ENCODE measurements at places on chromosomes 7 and 10. TPM values are rescaled to one million over a fixed set of nuclear protein-coding genes. Genes with fewer than 3 reads are reported as not detected.

DNA sequence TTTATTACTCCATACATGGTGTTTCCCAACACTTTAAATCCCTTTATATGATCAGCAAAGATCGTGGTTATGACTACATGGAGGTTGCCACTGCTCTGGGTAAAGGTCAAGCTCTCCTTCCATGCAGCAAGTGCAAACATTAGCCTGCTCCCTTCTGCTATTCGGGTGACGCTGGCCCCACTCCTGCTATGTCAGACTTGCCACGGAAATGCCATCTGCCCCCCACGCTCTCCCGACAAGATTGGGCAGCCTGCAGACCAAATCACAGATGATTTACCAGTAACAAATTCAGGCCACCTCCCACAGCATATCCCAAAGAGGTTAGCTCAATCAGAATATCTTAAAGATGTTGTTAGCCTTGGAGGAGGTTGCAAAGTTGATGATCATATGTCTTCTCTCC, 77.8 kb upstream of the MGMT start:
- DNase-seq, result no peak

SYT15 gene
- total RNA-seq, result 1.3 TPM

DNA sequence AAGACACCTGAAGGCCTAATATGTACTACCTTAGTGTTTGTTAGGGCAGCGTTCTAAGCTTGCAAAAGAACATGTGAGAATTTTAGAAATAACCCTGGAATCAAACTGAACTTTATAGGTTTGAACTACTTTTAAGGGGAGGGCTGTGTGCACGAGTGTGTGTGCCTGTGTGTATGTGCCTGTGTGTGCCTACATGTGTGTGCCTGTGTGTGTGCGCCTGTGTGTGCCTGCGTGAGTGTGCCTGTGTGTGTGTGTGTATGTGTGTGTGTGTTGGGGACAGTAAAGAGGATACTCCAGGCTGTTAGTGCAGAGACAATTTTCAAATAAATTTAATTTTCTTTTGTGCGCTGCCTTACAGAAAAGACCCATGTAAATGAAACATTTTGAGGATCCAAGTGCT, 68.1 kb upstream of the WDR11 start:
- DNase-seq, result no peak

DNA sequence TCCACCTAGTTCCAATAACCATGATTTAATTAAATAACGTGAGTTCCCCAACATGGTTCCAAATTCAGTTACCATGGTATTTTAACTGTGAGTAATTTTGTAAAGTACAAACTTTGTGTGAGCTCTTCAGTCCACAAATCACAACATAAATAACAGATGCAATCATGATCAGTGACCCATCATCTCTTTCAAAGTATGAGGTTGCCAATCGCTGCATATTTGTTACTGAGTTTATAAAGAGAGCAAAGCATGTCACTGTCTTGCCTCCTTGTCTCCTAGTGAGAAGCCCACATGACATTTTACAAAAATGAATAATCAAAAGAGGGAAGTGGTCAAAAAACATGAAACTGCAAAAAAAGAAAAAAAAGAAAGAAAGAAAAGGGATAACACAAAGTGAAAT, 69.1 kb upstream of the PDSS1 start:
- no peak for DNase-seq

DNA sequence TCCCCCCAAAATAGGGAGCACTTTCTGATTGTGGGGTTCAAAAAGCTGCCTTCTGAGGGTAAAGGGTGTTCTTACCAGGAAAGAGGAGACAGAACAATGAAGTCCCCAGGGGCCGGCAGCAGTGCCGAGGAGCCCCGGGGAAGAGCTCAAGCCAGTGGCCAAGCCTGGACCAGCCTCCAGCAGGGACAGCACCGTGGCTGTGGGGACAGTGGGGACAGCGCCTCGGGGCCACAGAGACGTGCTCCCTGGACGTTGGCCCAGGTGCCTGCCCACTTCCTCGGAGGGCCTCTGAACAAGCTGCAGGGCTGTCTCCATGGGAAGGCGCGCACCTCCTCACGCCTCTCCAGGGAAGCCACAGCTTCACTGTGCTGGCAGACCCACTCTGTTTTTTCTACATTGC, 312.6 kb downstream of the PTPRN2 start:
- no peak for DNase-seq

DNA sequence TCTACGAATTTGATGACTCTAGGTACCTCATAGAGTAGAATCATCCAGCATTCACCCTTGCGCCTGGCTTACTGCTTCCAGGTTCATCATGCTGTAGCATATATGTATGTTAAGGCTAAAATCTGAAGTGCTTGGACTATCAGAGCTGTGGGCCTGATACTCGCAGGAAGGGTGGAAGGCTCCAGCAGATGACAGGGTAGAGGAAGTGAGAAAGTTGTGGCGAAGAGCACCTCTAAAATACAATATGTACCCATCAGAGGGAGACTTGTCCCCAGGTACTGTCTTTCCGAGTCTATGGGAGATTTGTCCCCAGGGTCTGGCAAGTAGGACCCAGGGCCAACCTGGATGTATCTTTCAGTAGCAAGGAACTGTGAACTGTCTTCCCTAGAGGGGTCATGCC, 48.1 kb upstream of the PLEKHA1 start:
- DNase-seq, result no peak

DNA sequence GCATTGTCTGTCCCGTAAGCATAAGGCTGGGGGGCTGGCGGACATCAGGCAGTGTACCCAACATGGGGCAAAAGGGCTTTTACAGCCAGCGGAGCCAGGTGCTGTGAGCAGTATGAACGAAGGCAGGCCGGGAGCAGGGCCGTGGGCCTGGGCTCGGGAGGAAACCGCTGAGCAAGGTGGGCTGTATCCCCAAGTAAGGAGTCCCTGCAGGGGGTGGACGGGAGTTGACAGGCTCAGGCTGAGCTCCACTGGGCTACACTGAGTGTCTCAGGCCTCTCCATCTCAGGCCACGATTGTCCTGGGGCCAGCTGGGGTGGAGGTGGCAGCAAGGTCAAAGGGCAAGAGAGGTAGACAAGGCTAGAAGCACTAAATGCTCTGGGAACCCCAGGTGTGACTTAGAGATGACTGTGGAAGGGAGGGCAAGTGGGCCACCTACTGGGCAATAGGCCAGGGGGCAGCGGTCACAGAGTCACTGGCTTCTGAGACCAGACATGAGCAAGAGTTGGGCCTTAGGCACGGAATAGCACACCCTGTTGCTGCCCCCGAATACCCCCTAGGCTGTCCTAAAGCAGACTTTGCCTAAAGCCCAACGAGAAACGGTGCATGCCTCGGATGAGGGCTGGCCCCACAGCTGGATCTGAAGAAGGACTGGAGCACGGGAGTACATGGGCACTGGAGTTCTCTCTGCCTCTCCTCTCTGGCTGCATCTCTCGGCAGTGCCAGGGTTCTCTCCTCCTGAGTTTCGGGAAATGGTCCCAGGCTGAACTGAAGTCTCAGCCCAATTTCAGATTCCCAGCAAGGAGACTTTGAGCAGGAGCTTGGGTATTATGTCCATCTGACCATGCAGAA, 10.8 kb upstream of the RAMP3 start:
- DNase-seq, result no peak

- no peak for DNase-seq
Measured at GRCh38 chr10:70126700-70127395, 5.8 kb downstream of the AIFM2 start.

TMEM236 gene
- total RNA-seq, result not detected

GRCh38 chr10:115525141-115525540, 432.0 kb downstream of the ATRNL1 start:
- no peak for DNase-seq

DNA sequence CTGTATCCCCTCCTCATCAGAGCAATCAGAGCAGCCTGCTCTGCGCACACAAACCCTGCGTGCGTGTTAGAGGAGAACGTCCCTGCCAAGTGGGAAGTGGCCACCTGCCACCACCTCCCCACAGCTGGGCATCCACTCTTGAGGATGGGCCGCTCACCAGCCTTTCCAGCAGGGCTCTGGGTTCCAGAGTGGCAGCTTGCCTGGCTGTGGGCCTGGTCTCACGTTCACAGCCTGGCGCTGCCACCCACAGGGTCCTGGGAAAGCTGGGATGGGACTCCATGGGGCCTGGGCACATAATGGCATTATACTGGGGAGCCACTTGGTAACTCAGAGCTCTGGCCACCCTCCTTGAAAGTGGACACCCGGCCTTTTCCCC, 151.1 kb upstream of the PPP2R2D start:
- no peak for DNase-seq

OPALIN gene
- not detected for total RNA-seq

DNA sequence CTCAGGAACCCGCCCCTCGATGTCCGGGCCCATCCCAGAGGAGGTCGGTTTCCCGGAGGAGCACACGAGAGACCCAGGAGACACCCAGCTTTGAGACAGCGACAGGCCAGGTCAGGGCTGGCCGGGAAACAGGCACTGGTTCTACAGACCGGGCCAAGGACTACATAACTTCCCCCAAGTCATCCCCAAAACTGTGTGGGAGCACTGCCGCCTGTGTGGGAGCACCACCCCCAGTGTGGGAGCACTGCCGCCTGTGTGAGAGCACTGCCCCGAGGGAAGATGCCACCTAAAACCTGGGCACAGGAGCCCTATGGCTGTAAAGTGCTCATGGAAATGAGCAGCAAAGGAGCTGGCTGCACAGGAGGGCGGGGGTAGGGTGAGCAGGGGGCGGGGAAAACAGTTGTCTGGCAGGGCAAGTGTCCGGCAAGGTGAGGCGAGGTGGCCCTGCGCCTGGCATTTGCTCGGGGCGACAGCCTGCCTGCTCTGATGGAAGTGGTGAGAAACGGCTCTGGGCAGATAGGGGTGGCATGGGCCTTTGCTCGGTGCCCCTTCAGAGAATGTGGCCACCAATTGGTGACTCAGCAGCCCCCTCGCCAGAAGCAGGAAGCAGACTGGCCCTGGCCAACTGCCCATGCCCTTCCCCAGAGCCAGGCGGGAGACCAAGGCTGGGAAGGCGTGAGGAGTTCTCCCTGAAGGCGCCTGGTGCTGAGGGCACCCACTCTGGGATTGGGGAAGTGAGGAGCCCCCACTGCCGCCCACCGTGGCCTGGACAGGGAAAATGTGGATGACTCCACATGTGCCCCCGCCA, 26.2 kb downstream of the PAPOLB start:
- no peak for DNase-seq

GRCh38 chr7:150824379-150825177, 24.0 kb downstream of the TMEM176A start:
- DNase-seq, result no peak

GRCh38 chr10:1175956-1176565, 119.9 kb downstream of the WDR37 start:
- no peak for DNase-seq

TEX47 gene
- total RNA-seq, result not detected

DNA sequence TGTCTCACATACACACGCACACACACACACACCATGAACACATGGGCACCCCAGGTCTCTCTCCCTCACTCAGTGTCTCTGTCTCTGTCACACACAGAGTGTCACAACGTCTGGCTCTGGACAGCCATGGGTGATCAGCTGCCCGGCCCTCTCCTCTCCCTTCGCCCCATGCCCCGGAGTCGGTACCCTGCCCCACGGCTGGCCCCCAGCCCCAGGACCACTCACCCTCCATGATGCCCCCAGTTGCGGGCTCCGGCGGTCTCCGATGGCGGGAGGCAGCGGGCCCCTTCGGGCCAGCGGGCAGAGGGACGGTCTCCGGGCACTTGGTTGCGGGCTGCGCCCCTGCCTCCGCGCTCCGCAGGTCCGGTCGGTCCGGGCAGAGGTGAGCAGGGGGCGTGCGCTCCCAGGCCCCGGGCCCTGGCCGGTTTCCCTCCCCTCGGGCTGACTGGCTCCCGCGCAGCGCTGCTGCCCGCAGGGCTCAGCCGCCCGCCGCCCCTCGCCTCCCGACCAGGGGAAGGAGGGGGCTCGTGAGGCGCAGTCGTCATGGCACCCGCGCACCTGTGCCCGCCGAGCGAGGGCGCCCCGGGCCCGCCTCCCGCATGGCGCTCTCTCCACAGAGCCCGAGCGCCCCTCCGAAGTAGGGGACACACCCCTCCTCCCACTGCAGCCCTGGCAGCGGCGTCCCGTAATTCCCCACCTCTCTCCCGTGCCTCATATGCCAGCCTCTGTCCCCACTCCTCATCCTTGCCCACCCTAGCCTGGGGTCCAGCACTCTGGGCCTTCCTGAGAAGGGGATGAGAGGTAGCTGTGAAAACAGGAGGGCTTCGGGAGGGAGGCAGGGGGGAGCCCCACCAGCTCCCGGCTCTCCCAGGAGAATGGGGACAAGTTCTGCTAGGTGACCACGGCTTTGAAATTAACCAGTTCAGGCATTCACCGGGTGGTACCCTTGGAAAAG, at the start of gene NPFFR1:
TSS of gene NPFFR1 (minus strand) at position 560 of the 955 bp plus-strand sequence. CDS start at position 232, 328 bp downstream.
- DNase-seq, result peak; percentile 4

- DNase-seq, result no peak
Measured at GRCh38 chr10:64503429-64503828, 982.2 kb downstream of the REEP3 start.

DNA sequence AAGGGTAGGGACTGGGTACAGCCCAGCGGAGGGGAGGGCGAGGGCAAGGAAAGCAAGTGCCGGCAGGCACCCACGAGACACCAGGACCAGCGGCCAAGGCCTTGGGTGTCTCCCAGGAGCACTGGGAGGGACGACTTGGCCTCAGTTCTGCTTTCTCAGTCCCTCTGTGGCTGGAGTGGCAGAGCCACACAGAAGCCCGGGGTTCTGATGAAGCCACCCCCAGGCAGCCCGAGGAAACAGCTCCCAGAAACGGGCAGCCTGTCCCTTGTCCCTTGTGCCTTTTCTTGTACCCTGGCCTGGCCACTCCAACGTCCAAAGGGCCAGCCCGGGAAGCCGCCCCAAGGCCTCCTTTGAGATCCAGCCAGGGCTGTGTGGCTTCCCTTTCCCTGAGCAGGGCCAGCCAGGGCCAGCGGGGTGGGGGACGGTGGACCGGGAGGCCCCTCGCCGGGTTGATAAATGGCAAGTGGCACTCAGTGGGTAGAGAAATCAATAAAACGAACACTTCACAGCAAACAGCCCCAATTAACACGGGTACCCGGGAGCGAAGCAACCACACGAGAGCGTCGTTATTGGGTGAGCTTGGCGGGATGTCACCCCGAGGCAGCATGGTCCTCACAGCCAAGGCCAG, 69.8 kb upstream of the GNA12 start:
- DNase-seq, result no peak

KIAA1549 gene
- 0.15 TPM for total RNA-seq

GRCh38 chr10:118175148-118175547, 128.4 kb upstream of the RAB11FIP2 start:
- no peak for DNase-seq

PALD1 gene
- 0.38 TPM for total RNA-seq

DNA sequence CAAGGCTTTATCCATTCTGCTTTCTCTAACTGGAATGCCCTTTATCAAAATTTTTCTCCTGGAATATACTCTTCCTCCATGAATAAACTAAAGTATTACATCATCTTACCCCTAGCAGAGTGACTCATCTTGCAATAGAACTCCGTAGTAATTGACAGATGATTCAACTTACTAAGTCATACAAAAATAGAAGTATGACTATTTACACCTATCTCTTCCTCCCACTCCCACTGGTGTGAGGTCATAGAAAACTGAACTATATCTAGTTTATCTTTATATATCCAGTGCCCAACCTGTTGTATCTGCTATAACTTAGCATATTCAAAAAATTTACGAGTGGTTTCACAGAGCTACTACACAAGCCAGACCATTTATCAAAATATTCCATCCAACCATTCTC, 26.1 kb downstream of the ABCB1 start:
- DNase-seq, result no peak

- no peak for DNase-seq
Measured at GRCh38 chr10:13916384-13916947, 329.7 kb downstream of the PRPF18 start.
